ENCODE measurements at places on chromosomes 12 and 14.

- DNase-seq: no peak
Observed at GRCh38 chr14:94174604-94175010, 485 bp downstream of the PPP4R4 start.

DNA sequence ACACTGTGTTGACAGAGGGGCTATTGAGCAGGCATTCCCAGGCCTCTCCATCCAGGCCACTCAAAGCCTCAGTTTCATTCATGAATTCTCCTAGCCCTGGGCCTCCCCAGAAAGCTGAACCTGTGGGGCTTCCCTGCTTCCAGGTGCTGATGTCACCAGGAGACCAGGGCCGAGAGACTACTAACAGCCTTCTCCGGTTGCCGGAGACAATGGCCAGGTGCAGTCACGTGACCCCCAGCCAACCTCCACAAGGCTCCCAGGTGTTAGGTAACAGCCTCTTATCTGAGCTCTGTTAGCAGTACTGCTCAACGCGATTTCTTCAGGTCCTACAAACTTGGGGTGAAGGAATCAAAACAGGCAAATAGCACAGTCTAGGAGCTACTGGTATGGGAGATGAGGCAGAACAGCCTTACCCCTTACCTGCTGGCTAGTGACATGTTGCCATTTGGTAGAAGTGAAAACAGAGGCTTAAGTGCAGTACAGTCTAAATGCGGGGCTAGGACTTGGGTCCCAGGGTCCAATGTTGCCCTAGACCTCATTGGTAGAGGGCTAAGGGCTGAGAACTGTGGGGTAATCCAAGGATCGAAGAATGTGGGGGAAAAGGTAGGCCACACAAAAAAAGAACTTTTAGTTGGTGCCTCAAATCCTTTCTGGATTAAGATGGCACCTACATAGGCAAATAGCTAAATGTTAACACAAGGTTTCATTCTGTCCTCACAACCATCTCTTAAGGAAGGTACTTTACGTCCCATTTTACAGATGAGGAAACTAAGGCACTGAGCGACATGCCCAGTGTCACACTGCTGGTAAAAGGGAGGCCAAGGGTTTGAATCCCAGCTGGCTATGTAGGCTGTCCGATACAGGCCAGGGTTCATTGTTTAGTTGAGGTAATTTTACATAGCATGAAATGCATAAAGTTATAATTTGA is 3.8 kb downstream of the CCDC88C start:
- DNase-seq: no peak

GRCh38 chr12:22656376-22656775 is 31.4 kb downstream of the ETNK1 start:
- DNase-seq: no peak

DNA sequence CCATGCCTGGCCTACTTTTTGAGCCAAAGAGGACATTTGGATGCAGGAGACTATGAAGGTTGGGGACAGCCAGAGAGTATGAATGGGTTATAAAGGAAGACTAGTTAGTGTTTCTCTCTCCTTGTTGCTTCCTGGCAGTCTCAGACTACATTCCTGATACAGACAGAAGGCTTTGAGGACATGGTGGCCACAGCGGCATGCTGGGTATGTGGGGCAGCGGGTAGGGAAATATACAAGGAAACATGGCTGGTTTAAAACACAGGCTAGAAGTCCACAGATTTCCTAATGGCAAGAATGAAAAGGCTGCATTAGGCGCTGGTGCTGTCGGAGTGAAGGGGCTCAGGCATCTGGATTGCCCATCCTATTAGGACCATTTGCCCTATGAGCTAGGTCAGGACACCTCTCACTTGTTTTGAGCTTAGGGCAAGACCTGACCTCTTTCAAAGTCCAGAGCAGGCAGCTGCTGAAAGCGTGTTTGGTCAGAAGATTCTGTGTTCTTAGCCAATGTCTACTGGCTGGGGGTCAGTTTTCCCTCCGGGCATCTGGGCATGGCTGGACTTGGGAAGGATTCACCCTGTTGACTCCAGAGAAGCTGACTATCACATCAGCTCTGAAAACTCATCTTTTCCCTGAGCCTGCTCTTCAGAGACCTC is 20.1 kb upstream of the FBXO21 start:
- no peak for DNase-seq

DNA sequence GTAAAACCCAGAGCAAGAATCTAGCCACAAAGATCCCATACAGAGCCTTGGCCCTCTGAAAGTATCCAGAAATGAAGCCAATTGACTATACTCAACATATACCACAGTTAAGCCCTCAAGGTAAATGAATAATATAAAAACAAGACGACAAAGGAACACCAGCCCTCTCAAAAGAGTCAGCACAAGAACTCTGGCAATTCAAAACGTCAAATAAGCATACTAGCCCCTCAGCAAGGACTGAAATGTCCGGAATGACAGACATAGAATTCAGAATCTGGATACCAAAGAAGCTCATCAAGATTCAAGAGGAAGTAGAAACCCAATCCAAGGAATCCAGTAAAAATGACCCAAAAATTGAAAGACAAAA is 49.9 kb downstream of the GTF2A1 start:
- DNase-seq: no peak

DNA sequence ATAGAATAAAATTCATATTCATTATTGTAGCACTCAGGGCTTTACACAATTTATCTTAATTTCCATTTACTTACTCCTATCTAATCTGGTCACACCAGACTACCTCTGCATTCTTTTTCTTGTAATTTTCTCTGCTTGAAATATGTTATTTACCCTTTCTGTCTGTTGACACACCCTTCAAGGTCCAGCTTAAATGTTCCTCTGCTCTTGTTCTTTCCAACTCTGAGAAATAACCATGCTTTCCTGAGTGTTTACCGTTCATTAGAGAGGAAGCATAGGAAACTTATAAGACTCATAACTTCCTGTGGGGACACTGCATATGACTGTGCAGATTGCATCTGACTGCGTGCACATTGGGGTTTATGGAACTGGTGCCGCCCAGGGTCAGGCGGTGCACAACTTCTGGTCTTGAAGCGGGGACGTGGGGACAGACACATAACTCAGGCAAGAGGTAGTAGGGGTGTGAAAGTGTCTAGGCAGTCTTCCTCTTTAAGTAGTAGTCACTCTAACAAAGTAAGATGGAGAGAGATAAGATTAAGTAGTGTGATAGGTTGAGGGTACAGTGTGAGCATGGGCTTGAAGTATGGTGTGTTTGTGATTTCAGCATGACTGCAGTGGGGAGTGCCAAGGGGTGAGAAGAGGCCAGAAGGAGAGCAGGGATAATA is 42.6 kb upstream of the FOXJ2 start:
- DNase-seq: peak; percentile 98

DNA sequence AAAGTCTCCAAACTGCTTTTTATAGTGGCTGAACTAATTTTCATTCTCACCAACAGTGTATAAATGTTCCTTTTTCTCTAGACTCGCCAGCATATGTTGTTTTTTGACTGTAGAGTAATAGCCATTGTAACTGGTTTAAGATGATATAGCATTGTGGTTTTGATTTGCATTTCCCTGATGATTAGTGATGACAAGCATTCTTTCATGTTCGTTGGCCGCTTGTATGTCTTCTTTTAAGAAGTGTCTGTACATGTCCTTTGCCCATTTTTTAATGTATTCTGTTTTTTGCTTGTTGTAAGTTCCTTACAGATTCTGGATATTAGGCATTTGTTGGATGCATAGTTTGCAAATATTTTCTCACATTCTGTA is 404.9 kb downstream of the FLRT2 start:
- no peak for DNase-seq

- DNase-seq: no peak
Observed at GRCh38 chr14:36503771-36504741, 16.0 kb downstream of the NKX2-1 start.

DNA sequence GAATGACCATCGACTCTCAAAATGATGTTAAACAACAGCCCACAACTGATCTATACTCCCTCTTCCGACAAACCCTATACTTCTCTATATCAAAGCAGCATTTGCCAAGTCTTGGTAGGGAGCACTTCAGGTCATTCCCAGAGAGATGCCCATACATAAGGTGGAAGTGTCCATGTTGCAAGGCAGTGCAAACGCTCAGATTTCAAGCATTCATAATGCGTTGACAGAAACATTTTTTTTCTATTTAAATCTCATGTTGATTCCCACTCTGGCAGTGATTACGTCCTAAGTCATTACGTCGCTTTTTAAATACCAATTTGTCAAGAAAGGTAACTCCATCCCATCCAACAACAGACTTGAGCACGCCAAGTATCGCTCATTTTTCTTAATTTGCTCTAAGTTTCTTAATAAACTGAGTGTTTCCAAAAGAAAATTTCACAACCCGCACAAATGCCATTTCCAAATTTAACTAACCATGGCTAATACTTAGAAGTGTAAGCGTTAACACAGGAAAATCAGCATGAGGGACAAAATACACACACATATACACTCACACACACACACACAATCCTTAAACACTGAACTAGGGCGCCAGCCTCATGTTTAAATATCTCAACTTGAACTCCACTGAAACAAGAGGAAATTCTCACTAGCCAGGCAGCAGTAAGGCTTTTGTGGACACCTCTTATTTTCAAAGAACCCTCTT is 1.1 kb downstream of the GXYLT1 start:
- DNase-seq: no peak

DNA sequence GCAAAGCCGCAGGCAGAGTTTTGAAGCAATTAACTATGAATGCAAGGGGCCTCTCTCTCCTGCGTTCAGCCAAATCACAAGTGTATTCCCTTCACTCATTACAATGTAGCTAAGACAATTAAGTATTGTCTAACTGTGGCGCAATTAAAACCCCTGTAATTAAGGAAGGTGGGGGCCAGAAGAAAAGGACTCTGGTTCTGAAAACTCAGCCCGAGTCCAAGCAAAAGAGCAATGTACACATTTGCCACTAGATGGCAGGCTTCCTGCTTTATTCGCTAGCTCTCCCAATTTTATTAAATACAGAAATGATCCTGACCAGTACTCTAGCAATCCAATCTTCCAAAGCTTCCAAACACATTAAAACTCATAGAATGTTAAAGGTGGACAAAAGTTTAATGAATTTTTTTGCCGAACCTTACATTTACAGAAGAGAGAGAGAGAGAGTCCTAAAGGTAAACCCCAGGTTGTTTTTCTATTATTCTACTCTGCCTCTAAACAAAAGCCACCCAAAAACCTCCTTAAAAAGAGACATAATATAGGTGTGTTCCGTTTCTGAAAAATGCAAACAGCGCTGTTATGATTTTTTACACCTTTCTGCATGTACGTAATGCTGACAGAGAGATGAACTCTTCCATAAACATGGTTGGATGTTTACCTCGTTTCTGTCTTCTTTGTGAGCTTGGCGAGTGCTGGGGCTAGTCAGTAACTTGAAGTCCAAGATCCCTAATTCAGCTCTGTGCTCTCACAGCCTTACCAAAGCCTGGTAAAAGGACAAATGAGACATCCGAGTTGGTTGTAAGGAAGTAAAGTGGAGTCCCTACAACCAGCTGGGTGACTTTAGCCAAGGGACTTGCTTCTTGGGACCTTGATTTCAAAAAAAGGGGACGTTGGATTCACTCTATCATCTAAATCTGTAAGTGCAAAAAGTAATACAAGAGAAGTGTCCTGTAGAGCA is 50.9 kb upstream of the VASH1 start:
- no peak for DNase-seq

- peak; percentile 18 for DNase-seq
Observed at GRCh38 chr12:100608776-100609175, 35.3 kb downstream of the GAS2L3 start.

DNA sequence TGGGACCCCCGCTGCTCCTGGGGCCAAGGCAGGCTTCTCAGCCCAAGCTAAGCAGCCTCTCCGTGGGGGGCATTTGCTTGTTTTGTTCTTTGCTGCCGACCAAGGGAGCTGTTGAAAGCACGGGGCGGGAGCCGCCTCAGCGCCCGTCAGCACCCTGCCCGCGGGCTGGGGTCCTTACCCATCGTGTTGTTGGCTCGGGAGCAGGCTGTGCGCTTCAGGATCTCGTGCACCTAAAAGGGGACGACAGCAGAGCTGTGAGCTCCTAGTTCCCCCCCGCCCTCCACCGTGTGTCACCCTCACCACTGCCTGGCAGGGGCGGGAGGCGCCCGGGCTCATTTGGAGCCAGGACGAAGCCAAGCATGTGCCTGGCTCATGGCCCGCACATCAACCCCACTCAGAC is 117.5 kb downstream of the ANO2 start:
- DNase-seq: no peak

DNA sequence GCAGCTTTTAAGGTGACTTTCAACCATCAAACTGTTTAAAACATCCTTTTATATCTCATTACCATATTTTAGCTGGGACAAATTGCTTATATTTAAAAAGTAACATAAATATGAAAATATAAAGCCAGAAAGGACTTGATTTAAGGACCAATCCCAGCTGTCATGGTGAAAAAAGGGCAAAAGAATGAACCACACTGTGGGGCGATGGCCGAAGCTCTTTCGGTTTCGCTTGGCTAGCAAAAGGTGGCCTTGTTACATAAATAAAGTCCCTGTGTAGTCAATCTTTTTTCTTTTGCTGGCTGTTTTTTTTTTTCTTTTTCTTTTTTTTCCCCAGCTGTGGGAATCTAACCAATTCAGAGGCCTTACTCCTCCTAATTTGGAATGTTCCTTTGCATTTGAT is 50.9 kb downstream of the FBXO33 start:
- DNase-seq: no peak

DNA sequence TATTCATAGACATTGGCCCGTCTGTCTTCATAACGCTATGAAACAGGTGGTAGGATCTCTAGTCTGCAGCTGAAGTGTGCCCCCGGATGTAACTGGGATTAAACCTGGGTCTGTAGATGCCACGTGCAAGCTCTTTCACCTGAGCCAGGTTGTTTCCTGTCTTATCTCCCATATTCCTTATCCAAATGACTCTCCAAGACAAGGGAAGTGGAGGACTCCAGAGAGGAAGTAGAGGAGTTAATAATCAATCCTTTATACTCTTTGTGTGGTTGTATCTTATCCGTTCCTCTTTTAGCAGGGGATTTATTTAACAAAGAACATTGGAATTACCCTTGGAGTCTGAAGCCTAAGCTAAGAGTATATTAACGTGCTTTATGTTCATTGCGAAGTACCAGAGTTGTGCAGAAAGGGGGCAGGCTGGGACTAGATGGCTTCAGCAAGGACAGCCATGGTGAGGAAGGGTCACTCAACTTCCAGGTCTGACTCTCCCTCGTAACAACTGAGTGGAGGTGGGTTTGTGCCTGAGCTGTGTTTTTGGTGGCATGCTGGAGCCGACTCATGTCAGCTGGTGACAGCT is 82.8 kb downstream of the RIN3 start:
- no peak for DNase-seq

DNA sequence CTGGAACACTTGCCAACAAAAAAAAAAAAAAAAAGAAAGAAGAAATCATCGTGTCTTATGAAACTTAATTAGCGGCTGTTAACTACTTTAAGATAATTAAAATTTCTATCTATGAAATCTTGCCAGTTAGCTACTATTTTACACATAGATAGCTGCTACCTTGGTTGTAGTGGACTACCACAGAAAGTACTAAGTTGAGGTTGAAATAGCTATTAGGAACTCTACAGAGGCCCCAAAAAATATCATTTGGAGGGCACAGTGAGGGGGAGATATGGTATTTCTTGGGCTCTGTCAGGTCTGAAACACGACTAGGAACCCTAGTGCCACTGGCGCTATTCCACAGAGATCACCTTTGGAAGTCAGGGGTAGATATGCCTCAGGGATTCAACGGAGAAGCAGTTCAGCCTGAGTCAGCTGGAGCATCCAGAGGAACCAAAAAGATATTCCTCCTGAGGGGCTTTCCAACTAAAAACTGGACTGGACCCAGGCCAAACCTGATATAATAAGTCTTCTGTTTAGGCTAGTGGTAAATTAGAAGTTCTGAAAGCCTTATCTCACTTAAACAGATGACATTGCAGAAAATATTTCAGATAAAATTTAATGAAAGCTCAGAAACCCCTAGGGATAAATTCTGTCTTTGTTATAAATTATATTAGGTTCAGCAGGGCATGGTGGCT is 126.1 kb downstream of the EPS8 start:
- no peak for DNase-seq
